ENCODE measurements at places on chromosomes 2 and 18.

- no peak for DNase-seq
Measured at GRCh38 chr2:142259356-142259755, 128.5 kb upstream of the LRP1B start.

GRCh38 chr2:168210216-168210894 lies 37.0 kb downstream of the STK39 start:
- DNase-seq = no peak

DNA sequence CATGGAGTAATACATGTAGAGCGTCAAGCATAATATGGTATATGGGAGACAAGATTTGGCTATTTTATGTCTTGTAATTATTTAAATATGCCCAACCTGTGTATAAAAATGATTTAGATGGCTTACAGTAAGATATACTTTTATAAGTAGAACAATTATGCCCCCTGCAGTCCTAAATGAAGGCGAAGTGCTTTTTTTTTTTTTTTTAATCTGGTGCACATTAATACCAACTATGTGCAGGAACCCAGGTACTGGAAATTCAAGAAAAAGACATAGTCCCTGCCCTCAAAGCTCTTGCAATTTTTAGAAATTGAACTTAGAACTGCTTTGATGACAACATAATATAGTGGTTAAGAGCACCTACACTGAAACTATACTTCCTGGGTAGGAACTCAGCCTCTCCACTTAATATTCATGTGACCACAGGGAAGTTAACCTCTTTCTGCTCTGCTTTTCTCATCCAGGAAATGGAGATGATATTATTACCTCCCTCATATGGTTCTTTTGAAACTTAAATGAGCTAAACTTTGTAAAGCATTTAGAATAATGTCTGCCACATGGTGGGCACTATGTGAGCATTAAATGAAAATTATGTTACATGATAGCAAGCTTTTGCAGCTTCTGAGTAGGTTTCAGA lies 38.1 kb downstream of the AFTPH start:
- DNase-seq = no peak

DNA sequence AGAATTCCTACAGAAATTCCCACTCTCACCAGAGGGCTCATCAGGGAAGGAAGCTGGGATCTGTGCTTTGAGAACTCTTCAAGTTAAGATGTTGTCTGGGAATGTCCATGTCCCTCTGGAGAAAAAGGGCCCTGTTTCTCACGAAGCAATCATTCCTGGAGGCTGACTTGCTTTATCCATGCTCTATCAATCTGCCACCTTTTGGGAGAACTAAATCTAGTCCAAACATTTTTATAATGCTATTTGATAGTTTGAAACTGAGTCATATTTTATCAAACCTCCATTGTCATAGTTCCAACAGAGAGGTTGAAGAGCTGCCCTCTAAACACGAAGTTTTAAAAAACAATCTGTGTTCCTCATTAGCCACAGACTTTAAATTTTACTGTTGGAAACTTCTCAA lies 219.2 kb downstream of the MTX2 start:
- no peak for DNase-seq

DNA sequence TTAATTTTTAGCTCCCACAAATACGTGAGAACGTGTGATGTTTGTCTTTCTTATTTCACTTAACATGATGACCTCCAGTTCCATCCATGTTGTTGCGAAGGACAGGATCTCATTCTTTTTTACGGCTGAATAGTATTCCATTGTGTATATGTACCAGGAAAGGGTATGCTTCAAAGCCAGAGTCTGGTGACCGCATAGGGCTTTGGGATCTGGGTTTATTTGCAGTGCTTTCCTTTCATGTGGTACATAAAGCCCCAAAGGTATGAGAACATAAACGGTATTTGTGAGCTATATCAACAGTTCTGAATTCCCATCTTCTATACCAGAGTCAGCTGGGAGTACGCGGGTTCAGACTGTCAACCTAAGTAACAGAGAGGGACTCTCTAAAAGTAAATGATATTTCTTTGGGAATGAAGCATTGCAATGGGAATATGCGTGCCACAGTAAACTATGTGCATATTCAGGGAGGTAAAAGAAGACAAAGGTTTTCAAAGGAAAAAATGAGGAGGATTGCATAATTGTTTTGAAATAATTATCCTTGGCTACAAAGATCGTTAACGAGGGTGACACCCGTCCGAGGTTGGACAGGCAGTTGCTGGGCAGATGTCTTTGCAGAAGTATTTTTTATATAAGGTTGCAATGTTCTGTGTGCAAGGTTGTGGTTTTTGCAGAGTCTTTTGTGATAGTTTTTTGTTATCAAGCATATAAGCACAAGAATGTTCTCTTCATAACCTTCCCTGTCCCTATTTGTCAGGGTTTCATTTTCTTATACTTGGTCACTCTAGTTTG lies 24.4 kb downstream of the CRYGD start:
- no peak for DNase-seq

- DNase-seq = no peak
Measured at GRCh38 chr2:230976671-230977171, 19.2 kb upstream of the SPATA3 start.

- no peak for DNase-seq
Measured at GRCh38 chr18:57081899-57082298, 65.0 kb upstream of the BOD1L2 start.

DNA sequence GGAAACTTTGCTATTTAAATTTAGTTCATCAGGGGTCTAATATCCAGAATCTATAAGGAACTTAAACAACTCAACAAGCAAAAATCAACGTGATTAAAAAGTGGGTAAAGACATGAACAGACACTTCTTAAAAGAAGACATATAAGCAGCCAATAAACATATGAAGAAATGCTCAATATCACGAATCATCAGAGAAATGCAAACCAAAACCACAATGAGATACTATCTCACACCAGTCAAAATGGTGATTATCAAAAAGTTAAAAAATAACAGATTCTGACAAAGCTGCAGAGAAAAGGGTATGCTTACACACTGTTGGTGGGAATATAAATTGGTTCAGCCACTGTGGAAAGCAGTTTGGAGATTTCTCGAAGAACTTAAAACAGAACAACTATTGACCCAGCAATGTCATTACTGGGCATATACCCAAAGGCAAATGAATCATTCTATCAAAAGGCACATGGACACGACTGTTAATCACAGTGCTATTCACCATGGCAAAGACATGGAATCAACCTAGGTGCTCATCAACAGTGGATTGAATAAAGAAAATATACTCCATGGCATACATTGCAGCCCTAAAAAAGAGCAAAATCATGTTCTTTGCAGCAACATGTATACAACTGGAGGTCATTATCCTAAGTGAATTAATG lies 189.9 kb downstream of the SLC4A10 start:
- DNase-seq = peak; percentile 16

DNA sequence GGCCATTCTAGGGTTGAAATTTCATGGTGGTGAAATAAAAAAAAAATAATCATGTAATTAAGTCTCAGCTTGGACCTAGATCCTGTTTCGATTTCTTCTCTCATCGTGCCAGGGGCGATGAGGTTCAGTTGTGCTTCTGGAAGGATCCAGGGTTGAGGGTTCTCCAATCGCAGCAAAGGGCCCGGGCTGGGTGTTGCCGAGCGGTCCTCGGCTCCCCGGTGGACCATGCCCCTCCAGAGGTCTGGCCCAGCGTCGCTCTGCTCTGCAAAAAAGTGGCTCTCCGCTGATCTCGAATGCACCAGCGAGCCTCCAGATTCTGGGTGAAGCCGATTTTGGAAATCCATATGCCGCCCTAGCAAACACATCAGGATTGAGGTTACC lies 39.0 kb downstream of the EN1 start:
- DNase-seq = no peak

- DNase-seq = no peak
Measured at GRCh38 chr2:14551069-14551468, 81.4 kb upstream of the LRATD1 start.

GRCh38 chr2:6452702-6453481 lies 412.8 kb downstream of the CMPK2 start:
- DNase-seq = no peak

DNA sequence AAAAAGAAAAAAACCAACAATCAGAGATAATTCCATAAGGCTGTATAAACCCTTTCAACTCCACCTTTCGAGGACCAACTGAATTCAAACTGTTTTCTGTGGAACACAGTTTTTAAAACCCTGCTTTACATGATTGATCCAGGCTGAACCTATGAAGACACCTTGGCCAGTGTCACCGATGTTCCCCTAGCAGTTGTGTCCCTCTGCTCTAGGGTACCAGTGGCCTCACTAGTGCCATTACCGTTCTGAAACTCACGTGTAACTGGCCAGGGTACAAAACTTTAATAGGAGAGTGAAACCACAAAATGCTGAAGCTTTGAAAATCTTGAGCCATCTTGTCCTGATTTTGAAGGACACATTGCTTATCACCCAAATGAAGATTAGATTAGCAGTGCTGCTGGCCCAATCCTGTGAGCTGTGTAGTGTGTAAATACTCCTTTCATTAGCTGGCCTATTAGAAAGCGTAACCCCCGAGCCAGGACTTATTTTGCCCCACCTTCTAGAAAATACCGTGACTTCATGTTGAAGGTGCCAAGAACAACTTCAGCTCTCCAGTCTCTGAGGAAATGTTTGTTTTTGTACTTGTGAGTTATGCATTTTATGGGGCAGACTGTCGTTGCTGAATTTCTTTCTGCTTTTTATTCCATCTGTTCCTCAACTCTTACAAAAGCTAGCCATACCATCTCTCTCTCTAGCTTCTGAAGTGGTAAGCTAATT lies 147.8 kb upstream of the MAP3K20 start:
- DNase-seq = no peak

- DNase-seq = peak; percentile 34
Measured at GRCh38 chr2:43542285-43542933, 53.4 kb downstream of the THADA start.

Data from RCC 7860 (cell line).